ENCODE measurements at places on chromosomes 1 and 21.

GRCh38 chr1:201098992-201099677, 13.1 kb downstream of the CACNA1S start:
- no peak for DNase-seq

- no peak for DNase-seq
These were observed 1397.6 kb upstream of the B3GALT2 start for GRCh38 chr1:194584052-194584451.

DNA sequence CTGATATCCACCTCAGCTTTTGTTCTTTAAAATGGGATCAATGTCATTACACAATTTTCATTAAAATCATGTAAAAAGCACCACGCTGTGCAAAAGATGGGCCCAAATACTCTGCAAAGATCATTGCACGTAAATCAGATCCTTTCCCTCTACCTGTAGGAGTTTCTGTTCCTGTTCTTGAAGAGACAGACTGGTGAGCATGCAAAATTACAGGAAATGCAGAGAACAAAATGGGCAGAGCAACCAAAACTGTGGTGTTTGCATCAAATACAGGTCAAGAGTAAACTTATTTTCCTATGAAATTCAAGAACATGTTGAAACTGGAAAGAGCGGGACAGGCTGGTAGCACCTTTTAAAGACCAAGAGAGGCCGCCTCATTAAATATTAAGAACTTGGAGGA, 294.9 kb upstream of the ADGRL2 start:
- DNase-seq: no peak

- peak; percentile 70 for DNase-seq
These were observed 29.6 kb upstream of the ZNF326 start for GRCh38 chr1:89965193-89965768.

GRCh38 chr1:40312238-40313205, 4.6 kb downstream of the COL9A2 start:
- no peak for DNase-seq

GRCh38 chr1:67085326-67085725, 31.4 kb upstream of the SLC35D1 start:
- DNase-seq: no peak

DNA sequence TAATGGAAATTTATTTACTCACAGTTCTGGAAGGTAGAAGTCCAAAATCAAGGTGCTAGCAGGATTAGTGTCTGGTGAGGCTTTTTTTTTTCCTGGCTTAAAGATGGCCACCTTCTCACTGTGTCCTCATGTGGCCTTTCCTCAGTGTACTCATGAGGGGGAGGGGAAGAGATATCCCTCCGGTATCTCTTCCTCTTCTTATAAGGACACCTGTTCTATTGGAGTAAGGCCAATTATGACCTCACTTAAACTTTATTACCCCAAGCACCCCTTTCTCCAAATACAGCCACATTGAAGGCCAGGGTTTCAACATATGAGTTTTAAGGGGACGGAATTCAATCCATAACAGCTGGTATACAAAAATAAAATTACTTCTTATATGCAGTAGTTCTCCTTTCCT, 203.7 kb upstream of the C1orf87 start:
- no peak for DNase-seq

GRCh38 chr1:27773826-27774445, 917 bp downstream of the STX12 start:
- peak; percentile 52 for DNase-seq

- DNase-seq: no peak
These were observed 9.9 kb upstream of the DNTTIP2 start for GRCh38 chr1:93888900-93889299.

DNA sequence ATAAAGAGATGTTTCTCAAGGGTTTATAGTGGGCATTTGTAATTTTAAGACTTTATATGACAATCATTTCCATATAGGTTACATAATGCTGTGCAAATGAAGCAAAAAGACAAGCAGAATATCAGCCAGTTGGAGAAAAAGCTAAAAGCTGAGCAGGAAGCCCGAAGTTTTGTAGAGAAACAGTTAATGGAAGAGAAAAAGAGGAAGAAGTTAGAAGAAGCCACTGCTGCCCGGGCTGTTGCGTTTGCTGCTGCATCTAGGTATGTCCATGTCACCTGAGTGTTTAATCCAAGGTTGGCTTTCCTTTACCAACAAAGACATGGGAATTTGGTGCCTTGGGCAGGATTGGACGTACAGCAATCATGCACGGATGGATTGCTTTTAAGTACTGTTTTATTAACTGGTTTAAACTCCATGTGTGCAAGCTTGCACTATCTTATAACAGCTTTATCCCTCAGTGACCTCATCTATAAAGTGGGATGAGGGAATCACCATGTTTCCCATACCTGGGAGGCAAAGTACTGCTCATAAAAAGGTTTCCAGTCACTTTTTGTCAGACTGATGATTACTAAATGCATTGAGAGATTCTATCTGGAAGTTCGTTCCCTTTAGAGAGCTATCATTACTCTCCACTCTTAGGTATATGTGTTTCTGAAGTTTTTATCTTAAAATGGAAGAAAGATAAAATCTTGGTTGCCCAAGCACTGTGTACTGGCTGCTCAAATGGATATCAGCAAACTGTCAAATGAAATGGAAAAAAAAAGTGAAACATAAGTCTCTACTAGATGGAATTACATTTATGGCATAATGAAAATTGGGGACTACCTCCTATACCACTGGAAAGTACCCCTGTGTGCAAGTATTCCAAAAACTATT, 55.1 kb downstream of the MACO1 start:
- DNase-seq: no peak

DNA sequence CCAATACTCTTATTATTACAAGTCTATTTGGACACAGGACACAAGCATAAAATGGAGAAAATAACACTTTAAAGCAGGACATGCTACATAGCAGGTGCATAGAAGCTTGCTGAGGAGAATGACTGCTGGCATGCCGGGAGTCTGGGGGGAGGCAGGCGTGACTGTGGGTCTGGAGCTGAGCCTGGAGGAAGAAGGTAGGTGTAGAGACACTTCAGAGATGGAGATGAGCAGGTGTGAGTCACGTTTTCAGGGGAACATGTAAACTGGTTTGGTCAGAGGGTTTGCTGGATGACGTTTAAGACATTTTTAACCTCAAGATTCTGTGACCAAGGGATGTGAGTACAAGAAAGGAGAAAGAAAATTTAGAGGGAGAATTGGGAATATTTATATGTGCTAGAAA, 24.5 kb downstream of the OSCP1 start:
- no peak for DNase-seq

GRCh38 chr1:16348414-16349182, 3.7 kb downstream of the FBXO42 start:
- DNase-seq: peak; percentile 81

DNA sequence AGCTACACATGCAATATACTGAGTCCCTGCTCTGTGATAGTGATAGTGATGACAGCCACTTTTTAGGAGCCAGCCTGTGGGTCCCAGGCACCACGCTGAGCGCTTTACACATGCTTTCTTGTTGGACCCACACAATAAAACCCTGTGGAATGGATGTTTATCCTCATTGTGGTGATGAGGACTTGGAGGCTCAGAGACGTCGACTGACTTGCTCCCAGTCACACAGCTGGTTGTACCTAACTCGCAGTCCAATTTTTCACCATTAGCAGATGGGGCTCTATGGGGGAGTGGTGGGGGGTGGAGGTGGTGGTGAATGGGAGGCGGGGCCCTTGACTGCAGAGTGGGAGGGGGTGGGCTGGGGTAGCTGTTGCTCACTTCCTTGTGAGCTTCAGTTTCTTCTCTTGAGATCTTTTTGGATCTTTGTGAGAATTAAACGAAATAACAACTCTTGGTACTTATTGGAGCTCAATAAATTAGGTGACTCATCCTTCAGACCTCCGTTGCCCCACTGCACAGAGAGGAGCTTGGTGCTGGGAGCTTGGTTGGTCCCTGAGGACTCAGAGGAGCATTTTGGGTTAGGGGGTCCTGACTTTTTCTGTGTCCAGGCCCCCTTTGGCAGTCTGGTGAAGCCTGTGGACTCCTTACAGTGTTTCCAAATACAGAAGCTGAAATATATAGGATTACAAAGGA, 61.8 kb upstream of the CD1D start:
- DNase-seq: no peak

DNA sequence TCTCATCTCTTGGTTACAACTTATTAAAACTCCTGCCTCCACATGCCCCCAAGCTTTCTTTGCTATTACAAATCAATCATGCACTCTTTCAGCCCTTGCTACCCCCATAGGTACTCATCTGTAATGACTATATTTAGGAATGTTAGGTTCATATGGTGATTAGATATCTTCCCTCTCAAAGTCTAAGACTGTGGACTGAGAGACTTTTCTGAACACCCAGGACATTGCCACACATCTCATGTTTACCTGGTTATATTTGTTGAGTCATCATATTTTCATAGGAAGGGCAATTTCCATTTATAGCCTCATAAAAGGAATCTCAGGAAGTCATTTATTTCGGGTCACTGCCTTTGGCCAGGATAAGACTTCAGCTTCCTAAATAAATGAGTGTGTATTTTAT, 81.5 kb upstream of the LPGAT1 start:
- no peak for DNase-seq

GRCh38 chr1:63924600-63924999, 150.8 kb downstream of the ROR1 start:
- DNase-seq: peak; percentile 21

DNA sequence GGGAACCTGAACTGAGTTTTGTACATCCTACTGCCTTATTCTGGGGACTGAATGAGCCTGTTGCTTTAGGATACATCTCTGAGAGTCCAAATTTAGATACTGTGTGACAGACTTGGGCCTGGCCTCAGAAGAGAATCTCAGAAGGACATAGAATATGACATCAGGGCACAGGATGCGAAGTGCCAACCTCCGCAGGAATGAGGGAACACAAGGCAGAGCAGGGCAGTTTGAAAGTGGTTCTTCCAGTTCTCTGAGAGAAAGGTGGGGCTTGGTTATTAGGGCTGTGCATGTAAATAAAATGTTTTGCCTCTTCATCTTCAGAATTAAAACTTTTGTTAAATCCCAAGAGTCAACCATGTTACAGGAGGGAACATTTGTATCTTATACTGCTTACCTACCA, 23.1 kb downstream of the TRAF5 start:
- DNase-seq: no peak

DNA sequence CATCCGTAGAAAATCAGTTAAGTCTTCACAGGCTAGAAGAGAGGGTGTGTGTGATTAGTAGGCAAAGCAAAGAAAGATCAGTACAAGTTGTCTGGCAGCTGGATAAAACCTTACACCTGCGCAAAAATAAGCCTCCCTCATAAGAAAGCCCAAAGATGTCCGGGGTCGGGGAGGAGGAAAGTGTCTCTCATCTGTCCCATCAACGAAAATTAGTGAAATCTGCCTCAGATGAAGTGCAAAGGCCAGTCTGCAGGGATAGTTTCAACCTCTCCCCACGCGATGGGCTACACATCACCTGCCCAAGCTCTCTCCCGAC, 333.9 kb downstream of the SRGAP2C start:
- DNase-seq: no peak

DNA sequence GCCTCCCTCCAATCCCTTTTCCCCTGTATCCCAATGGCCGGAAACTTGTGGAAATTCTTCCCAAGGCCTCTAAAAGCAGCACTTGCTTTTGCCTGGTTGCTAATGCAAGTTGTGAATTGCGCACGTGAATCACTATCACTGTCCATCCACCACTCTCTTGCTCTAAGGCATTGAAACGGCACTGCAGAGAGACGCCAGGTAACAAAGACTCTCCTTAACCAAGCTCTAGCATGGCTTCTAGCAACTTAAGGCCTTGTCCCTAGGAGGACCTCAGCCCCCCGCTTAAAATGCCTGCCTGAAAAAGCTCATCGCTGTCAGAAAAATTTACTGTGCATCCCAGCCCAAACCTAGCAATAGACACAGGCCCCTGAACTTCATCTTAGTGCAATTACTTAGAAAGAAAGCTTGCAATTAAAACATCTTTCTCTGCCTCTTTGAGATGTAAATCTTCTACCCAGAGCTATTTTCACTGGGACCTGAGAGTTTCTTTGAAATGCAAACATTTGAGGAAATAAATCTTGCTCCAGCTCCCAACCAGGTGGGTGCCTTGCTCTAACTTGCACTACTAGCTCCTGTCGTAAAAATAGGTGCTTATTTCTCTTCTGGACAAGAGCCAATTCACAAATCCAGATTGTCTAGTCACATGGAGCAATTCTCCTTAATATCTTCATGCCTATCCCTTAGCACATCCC, 32.9 kb upstream of the ITLN2 start:
- no peak for DNase-seq

GRCh38 chr1:36773827-36774541, 260.3 kb downstream of the GRIK3 start:
- DNase-seq: no peak

DNA sequence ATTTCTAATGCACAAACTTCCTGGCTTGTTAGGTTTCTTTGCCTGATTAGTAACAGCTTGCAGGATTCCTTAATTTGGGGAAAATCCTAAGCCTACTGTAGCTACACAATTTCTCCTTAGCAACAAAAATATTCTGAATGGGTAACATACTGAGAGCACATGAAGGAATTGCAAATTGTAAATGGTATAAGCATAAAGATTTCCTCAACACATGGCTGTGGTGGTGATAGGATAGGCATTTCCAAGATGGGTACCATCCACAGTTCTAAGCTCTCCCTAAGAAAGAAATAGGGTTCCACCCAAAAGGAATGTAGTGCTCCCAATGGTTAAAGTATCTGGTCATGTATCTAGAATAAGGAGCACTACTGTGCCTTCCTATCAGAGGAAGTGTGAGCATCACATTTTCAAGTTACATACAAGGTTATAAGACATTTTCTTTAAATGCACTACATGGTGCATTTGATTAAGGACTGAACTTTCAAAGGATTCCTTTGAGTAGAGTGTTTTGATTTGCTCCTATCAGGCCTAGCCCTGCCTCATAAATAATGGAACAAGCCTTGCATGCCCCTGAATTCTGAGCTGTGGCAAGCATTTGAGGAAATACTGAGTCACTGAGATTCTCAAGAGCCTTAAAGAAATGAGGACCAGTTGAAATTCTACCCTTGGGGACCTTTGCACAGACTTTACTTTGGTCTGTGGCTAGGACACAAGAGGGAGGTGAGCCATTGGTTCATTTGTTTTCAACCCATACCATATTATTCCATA, 286.4 kb downstream of the PTBP2 start:
- peak; percentile 39 for DNase-seq

DNA sequence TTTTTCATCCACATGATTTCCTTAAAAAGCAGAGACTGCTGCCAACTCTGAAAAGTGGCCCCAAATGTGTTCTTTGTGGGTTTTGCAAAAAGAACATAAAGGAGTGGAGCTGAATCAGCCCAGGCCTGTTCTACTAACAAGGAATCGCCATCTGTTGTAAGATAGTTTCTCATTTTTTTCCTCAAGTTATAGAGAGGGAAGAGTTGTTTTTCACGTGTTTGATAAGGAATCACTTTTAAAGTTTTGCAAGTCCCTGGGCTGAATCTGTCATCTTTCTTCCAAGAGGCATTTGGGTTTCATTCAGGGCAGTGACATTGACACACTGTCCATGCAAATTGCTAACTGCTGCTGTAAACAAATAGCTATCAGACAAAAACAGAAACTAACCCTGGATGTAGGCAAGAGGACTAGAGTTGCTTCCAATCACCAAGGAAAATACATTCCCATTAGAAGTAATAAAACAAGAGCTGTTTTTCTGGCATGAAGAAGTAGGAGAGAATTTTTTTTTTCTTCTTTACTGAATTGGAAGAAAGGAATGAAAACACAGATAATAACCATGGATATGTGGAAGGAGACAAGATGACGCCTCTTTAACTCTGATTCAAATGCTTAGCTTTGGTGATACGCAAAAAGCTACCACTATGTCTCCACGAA, 58.8 kb upstream of the TBX15 start:
- DNase-seq: peak; percentile 89

- no peak for DNase-seq
These were observed 127.7 kb upstream of the AJAP1 start for GRCh38 chr1:4526747-4527146.
